ENCODE measurements at places on chromosomes 7 and 10.

DNA sequence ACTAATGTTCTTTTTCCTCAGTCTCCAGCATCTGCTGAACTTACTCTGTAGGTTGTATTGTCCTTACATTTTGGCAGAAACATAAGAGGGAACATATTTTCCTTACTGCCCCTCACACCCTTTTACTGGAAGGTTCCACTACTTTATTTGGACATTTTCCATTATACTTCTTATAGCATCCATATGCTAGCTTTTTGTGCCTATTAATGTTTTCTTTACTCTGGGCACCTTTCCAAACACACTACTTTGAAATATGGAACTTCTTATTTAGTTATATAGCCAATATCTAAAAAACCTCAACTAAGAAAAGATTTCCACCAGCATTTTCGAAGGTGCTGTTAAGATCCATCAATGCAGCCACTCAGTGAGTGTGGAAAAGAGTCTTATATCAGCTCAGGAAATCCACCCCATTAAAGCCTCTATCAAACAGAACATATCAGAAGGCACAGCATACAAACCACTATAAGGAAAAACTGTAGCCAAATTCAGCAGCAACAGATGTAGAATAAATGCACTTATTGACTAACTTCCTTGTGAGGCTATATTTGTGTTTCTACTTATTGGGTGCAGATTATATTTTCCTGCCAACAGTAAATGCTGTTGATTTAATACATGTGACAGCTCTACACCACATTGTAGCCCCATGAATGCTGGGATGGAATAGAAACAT, 272.5 kb upstream of the SEMA3E start:
- DNase-seq = no peak

- no peak for DNase-seq
These were observed 2.1 kb upstream of the RAPGEF5 start for GRCh38 chr7:22358820-22359697.

- DNase-seq = no peak
These were observed 131.3 kb downstream of the CTTNBP2 start for GRCh38 chr7:117741962-117742361.

- no peak for DNase-seq
These were observed 253.0 kb upstream of the GRB10 start for GRCh38 chr7:51035716-51036115.

- no peak for DNase-seq
These were observed 7.6 kb upstream of the TMEM248 start for GRCh38 chr7:66913118-66914037.

DNA sequence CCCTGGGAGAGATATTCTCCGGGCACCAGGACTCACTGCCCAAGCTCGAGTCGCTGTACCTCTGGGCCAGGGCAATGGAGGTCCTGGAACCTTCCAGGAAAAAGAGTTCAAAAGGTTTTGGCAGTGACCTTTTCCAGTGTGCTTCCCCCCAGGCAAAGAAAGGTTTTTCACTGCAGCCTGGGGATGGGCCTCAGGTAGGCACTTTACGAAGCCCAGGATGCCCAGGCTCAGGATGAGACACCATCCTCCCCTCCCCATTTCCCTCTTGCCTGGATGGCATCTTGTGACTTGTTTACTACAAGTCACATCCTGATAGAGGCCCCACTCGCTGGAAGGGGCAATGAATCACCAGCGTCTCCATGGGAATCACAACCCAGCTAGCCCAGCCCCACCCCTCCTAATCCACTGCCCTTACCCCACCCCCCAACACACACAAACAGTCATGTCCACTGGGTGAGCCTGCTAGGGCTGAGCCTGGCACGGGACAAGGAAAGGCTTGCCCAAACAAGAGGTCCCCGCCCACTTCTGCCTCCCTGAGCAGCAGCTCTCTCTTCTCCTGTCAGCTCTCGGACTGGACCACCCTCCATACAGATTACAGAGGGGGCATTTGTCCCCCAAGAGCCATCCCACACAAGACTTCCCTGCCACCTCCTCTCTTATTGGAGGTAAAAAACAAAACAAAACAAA, 93.8 kb upstream of the SMNDC1 start:
- DNase-seq = no peak

- no peak for DNase-seq
These were observed 840.3 kb downstream of the CNTNAP2 start for GRCh38 chr7:146956853-146957252.

DNA sequence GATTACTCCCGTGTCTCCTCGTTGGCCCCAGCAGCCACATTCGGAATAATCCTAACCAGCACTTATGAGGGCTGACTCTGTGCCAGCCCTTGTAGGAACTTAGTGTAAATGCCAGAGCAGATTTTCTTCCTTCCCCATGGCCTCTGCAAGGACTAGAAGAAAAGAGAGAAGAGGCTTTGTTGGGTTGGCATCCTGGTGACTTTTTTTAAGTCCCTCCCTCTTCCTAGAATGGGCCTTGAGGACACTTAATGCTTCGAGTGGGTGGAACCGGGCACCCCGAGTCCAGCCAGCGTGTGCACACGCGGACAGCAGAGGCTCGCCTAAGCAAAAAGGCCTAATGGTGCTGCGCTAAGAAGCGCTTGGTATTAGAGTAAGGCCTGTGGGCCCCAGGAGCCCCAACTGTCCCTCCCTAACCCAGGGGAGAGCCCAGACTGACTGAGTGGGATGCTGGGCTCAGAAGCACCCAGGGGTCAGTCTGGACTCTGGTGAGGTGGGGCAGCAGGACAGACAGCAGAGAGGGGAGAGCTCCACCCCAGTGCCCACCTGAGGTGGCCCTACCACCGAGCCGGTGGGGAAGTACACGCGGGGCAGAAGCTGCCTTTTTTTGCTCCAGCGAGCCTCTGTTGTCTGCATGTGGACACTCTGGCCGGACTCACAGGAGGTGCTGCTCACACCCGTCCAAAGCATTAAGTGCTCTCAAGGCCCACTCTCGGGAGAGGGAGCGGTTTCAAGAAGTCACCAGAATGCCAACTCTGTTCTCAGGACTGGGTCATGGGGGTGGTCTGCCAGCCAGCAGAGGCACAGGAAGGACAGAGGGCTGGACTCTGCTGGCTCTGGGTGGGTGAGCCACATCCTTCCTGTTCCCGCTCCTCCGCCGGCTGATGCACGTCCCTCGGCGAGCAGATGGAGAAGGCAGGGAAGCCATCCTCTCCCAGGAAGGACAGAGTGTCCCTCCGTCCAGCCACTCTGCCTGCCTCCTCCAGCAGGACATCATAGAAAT, 12.5 kb downstream of the ITPRIP start:
- DNase-seq = no peak

GRCh38 chr7:142690554-142691182, 58.6 kb upstream of the PRSS1 start:
- no peak for DNase-seq

- DNase-seq = no peak
These were observed 15.4 kb downstream of the PPP2R2D start for GRCh38 chr10:131915990-131916766.

DNA sequence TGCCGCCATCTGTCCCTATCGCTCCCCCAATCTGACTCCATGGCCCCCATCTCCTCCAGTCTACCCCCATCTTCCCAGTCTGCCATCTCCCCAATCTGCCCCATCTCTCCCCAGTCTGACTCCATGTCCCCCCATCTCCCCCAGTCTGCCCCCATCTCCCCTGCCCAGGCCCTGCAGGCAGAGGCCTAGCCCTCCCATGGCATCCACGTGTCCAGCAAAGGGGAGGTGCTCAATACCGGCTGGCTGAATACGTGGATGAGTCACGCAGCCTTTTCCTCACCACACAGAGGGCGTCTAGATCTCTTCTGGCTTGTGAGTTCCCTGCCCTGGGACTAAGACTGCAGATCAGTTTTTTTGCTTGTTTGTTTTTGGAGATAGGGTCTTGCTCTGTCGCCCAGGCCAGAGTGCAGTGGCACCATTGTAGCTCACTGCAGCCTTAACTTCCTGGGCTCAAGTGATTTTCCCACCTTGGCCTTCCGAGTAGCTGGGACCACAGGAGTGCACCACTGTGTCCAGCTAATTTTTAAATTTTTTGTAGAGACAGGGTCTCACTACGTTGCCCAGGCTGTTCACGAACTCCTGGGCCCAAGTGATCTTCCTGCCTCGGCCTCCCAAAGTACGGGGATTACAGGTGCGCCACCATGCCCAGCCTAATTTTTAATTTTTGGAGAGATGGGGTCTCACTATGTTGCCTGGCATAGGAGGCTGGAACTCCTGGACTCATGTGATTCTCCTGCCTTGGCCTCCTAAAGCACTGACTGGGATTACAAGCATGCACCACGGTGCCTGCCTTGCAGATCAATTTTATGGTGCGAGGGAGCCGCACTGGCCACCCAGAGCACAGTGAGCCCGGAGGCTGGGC, 15.3 kb upstream of the GPR146 start:
- DNase-seq = peak; percentile 78

- DNase-seq = no peak
These were observed 2.0 kb downstream of the ST7 start for GRCh38 chr7:116955340-116955739.

DNA sequence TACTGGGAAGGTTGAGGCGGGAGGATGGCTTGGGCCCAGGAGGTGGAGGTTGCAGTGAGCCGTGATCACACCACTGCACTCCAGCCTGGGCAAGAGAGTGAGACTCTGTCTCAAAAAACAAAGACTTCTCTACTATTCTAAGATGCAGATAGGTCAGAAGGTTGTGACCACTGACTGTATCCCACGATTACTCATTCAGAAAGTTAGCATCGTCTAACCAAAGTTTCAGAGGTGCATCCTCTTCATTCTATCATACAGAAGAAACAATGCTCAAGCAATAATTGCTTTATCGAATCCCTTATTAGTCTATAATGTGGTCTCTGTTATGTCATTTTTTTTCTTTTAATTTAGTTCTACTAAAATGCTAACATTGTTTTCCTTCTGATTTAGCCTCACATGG, 348.7 kb upstream of the LRGUK start:
- DNase-seq = no peak

DNA sequence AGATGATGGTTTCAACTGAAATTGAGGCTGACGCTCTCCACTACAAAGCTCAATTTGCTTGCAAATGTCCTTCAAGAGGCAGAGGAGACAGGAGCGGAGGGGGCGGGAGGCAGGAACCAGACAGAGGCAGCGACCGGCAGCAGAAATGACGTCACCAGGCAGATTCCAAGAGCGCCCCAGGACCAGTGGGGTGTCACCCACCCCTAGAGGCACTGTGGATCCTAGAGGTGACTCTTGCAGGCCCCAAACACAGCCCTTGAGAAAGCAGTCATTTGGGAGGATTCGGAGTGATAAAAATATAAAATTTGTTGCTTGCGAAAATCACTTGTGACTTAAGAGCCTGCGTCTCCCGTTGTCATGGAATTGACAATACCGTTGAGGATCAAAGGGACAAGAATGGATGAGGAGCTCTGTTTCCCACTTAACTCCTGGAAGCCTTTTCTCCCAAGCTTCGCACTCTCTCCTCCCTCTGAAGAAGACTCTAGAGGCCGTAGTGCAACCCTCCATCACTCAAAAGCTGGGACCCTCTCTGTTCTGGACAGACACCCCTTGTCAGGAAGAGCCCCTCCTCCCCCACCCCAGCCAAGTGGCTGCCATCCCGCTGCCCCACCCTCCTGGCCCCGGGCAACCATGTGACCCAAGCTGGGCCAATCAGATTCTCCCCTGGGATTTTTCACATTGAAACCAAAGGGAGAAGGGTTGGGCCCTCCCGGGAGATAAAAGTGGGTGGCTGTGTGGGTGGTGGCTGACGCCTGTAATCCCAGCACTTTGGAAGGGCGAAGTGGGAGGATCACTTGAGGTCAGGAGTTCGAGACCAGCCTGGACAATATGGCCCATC, 16.3 kb upstream of the SLC29A4 start:
- DNase-seq = no peak

- DNase-seq = no peak
These were observed 39.5 kb upstream of the GJD4 start for GRCh38 chr10:35565602-35566081.

GRCh38 chr10:88642963-88643362, 21.3 kb upstream of the LIPF start:
- no peak for DNase-seq

DNA sequence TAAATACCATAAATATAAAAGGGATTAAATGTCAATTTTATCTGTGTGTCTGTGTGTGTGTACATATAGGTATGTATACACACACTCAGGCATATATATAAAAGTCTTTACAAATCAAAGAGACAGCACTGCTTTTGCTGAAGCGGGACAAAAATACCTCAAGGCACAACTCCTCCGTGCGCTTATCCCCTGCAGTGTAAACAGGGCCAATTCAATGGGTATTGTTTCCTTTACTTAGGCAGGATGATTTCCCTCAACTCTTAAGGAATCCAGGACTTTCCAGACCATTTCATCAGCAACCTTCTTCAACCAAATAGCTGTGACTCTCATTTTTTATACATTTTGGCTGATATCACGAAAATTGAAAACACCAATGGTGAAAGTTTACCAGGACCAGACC, 227.7 kb downstream of the CRPPA start:
- DNase-seq = no peak

DNA sequence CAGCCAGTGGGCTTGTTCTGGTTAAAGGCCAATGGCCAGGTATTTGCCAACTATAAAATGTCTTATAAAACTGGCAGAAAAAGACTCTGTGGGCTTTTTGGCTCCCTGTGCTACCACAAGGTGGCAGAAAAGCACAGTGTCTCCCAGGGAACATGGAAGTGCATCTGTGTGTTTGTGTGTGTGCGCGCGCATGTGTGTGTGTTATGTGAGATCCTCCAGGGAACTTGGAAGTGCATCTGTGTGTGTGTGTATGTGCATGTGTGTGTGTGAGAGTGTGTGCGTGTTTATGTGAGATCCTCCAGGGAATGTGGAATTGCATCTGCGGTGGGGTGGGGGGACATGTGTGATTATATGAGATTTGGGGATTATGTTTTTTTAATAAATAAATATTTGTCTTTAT, 30.2 kb upstream of the ABI1 start:
- DNase-seq = peak; percentile 24

GRCh38 chr7:71193099-71193810, 61.3 kb downstream of the GALNT17 start:
- no peak for DNase-seq

- no peak for DNase-seq
These were observed 38.1 kb downstream of the RASGEF1A start for GRCh38 chr10:43228783-43229207.

DNA sequence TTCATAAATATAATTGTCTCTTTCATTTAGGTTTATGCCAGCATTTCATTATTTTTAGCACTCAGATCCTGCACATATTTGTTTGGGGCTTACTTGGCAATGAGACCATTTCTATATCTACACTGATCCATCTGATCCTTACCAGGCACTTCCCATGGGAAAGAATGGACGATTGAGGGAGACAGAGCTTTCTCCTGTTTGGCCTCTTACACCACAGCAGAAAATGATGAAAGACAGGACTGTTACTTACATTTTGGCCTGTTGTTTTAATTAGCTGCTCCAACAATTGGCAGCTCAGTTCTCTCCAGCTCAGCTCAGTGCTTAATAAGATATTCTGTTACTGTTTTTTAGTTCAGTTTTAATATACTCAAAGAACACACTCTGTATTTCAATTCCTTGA, 77.6 kb upstream of the RSU1 start:
- DNase-seq = no peak

DNA sequence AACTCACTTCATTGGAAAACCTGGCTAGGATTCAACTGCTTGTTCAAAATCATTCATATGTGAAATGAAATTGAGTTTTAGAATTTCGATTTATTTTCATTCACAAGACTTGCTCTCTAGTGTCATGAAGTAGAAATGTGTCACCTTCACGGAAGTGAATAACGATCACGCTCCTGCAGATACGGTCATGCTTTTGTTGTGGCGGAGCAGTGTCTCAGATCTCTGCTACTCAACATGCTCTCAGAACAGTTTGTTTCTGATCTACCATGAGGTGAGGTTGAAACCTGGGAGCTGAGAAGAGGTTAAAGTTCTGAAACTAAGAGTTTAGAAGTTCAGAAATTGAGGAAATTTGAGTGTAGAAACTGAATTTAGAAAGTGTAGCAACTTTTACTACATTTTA, 13.8 kb upstream of the PITRM1 start:
- DNase-seq = peak; percentile 45

Measured in CD4-positive, alpha-beta T cell treated with Interleukin-15 for 4 hours (primary cell).